ENCODE measurements at places on chromosomes 5 and 9.

DNA sequence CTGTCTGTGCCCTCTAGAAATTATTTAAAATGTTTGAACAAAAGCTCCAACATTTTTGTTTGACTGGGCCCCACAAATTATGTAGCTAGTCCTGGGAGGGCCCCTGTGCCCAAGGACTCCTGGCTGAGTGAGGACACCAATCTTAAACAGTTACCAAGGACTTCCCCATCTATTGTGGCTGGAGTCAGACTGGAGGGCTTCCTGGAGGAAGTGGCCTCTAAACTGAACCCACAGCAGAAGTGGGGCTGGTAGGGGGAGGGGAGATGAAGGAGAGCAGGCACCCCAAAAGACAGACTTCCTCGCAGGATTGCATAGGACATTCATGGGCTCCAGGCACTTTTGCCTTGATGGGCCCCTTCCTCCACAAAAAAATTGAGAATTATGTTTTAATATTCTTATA, 8.1 kb downstream of the ADAMTS13 start:
- DNase-seq = no peak

- no peak for DNase-seq
Measured at GRCh38 chr9:79692857-79693571, 121.2 kb downstream of the TLE4 start.

DNA sequence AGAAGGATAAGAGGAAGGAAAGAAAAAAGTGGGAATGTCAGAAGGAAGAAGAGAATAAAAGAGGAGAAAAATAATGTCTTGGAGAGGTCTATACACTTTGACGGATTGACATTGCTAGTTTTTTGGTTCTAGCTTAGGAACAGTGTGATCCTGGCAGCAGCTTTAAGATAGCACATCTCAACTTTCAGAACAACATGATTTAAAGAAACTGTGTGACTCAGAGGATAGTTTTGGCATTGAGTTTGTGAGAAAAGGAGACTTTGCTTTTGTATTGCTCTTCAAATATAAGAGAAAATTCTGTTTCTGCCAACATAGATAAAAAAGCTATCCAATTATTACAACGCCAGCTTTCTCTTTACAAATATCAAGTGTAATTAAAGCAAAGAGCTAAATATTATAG, 260.7 kb upstream of the ARRDC3 start:
- DNase-seq = no peak

DNA sequence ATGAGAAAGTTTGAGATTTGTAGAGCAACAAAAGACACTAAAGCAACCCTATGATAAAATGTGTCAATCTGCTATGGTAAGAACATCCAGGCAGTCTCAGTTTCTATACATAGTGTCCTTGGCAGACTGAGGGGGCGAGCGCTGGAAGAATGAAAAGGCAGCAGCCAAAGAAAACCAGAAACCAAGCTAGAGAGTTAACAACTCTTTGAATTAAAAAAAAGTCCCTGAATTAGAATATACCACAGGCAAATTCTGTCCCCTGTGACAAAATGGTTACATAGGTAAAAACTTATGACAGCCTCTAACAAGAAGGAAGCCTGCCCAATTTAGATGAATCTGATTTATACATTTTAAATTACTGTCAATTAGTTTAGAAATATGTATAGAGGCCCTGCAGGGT, 106.7 kb downstream of the OXCT1 start:
- DNase-seq = no peak

DNA sequence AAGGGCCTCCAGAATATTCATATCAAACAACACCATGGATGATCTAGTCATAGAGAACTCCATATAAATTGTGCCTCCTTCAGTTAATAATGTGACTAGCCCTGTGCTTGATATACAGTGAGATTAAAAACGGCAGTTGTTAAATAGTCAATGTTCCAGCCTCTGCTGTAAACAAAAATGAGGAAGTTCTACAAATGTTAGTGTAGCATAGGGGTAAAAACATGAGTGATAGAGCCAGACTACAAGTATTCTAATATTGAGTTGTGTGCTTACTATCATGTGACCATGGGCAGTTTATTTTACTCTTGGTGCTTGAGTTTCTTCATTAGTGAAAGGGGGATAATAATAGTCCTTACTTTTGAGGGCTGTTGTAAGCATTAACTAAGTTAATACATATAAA, 43.3 kb upstream of the SLCO6A1 start:
- no peak for DNase-seq

GRCh38 chr5:5198815-5199214, 58.7 kb downstream of the ADAMTS16 start:
- DNase-seq = no peak

GRCh38 chr9:105138306-105138801, 106.1 kb upstream of the SLC44A1 start:
- DNase-seq = no peak

- no peak for DNase-seq
Measured at GRCh38 chr5:138536665-138537315, 6.2 kb downstream of the ETF1 start.

DNA sequence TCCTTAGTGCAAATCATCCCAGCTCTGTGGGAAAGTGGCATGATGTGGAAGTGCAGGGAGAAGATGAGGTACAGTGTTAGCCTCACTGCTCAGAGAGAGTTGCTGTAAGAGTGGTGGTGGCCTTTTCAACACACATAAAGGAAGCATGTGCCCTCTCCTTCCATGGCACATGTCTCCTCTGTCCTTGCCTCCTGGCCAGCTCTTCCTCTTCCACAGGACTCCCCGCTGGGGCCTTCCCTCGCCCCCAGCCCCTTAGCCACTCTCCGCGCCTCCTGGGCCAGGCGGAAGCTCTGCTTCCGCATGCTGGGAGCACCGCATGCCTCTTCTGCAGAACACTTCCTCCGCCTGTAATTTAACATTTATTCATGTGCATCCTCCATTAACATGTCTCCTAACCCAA, 4.8 kb upstream of the KCNMB1 start:
- no peak for DNase-seq

Data from AG09309 (cell line).